ENCODE measurements at places on chromosomes 5 and 9.

DNA sequence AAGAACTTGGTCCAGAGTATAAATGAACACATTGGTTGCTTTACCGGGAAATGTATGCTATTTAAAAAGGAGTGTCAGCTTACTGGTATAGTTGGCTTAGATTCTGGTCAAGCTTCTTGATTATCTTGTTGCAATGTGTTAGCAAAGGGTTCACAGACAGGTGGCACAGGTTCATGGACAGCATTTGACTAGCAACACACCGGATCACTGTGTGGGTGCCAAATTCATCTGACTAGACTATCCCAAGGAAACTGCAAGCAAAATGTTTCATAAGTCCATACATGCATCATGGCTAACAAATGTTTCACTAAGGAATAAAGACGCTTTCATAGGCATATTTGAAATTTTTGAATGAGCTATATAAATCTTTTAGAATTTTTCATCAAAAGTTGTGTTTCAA lies 274.1 kb downstream of the PLK2 start:
- peak; percentile 31 for DNase-seq

DNA sequence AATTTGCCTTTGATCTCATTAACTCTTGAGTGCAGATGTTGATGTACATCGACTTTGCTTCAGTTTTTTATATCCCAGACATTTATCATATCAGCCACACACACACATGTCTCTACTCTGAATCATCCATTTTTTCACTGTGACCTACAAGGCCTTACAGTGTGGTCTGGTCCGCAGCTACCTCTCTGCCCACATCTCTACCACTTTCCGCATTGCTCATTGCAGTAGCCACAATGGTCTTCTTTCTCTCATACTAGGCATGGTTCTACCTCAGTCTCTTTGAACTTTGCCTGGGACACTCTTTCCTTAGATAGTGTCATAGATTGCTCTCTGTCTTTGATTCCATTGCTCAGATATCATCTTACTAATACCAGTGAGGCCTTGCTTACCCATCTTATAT lies 87.9 kb upstream of the FSD1L start:
- peak; percentile 13 for DNase-seq

- DNase-seq, result peak; percentile 39
These were observed 1.3 kb downstream of the DNAI1 start for GRCh38 chr9:34459941-34460340.

- peak; percentile 37 for DNase-seq
These were observed 48.2 kb downstream of the TGFBI start for GRCh38 chr5:136076881-136077445.

- DNase-seq, result no peak
These were observed 161.9 kb downstream of the ARHGAP26 start for GRCh38 chr5:142931896-142932686.

- DNase-seq, result peak; percentile 81
These were observed 144.9 kb upstream of the DMRT1 start for GRCh38 chr9:696332-697323.

DNA sequence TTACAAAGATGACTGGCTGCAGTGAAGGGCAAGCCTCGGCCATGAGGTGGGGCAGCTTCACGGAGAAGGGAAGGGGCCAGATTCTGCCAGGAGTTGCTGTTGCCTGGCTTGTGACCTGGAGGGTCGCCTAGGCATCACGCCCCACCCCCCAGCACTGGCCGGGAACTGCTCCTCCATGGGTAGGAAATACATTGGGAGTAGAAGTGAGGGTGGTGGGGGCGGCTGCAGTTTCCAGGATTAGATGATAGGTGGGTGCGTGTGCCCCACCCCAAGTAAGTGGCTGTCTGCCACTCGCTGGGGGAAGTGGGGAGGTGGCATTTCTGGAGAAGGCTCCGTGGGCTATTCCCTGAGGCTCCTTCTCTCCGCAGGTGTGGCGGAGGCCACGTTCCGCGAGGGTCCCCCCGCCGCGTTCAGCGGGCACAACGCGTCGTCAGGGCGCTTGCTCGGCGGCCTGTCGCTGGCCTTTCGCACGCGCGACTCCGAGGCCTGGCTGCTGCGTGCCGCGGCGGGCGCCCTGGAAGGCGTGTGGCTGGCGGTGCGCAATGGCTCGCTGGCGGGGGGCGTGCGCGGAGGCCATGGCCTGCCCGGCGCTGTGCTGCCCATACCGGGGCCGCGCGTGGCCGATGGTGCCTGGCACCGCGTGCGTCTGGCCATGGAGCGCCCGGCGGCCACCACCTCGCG lies 16.9 kb downstream of the CRB2 start:
- DNase-seq, result no peak
